ENCODE measurements at places on chromosomes 11 and 22.
A peak's percentile ranks its signal among the peaks of the same experiment; 100 is the strongest.

GRCh38 chr11:125346179-125346530 is 149.9 kb downstream of the FEZ1 start:
- no peak for DNase-seq

DNA sequence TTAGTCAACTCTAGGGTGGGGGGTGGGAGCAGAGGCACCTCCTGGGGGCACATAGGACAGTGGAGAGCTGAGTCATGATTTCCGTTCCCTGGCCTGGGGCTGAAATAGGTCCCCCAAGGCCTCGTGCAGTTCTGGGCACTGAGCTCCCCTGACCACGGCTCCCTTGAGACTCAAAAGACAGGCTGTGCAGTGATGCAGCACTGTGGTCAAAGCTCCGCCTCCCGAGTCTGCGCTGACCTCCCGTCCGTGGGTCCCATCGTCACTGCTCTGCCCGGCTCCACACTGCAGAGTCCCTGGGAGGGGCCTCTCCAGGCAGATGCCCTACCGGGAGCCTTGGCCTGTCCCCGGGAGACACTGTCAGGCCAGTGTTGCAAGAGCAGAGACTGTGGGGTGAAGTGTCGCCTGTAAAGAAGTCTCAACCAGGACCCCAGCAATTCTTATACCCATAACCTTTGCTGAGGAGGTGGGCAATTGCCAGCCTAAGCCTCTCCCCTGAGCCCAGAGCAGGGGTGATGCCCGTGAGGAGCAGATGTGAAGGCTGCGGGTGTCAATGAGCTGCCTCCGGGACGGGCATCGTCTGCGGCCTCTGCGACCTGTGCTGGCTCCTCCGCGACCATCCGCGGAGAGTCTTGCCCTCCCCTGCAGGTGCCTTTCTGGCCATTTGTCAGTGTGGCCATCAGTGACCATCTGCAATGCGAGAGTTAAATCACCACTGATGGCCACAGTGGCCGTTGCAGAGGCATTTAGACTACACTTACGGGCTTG is 877.3 kb downstream of the BRD1 start:
- DNase-seq, result no peak

DNA sequence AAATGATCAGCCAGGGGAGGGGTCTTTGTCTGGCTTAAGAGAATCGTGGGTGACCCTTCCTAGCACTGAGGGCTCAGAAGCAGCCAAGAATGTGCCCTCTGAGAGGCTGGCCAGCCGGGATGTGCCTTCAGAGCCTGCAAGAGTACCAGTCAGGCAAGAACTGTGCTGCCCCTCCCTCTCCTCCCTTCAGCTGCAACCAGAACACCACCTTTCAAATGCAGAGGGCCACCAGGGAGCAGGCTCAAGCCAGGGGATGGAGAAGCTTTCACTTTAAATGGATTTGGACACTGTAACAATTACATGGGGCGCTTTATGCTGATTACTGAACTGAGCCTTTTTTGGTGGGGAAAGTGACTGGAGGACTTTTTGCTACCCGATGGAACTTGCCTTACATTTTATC is 44.9 kb upstream of the TENM4 start:
- DNase-seq, result no peak

- peak; percentile 46 for DNase-seq
Observed at GRCh38 chr11:19646308-19646707, 66.3 kb upstream of the NAV2 start.

DNA sequence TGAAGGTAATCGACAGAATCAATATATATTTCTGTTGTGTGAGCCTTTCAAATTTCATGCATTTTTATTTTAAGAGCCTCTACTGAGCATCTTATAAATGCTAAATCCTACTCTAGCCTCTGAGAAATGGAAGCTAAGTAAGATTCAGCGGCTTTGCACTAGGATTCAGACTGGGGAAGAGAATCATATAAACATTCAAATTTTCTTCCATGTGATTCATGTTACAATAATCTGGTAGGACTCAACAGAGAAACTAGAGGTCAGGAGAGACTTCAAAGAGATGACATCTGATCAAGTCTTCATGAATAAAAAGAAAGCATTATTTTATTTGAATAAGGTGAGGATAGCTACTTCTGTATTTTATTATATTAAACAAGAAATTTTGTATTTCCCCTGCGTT is 538.9 kb downstream of the DLG2 start:
- DNase-seq, result no peak

DNA sequence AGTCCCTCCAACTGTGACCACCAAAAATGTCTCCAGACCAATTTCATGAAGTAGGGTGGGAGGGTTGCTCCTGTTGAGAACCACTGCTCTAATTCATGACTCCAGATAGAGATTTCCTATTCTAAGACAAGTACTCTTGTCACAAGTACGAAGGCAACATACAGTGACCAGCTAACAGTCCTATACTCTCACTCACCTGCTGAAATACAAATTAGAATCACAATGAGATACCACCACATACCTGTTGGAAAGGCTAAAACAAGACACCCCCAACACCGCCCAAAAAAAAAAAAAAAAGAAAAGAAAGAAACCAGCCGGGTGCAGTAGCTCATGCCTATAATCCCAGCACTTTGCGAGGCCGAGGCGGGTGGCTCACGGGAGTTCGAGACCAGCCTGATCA is 310.5 kb downstream of the SWAP70 start:
- DNase-seq, result no peak

- DNase-seq, result no peak
Observed at GRCh38 chr11:22521226-22521625, 104.4 kb downstream of the FANCF start.
